GM03348 (cell line): ENCODE measurements at places on chromosomes 4 and X.

- no peak for DNase-seq
Measured at GRCh38 chr4:42656679-42656943, 294 bp downstream of the ATP8A1 start.

GRCh38 chrX:38214044-38214443 is 6.6 kb downstream of the SRPX start:
- no peak for DNase-seq

DNA sequence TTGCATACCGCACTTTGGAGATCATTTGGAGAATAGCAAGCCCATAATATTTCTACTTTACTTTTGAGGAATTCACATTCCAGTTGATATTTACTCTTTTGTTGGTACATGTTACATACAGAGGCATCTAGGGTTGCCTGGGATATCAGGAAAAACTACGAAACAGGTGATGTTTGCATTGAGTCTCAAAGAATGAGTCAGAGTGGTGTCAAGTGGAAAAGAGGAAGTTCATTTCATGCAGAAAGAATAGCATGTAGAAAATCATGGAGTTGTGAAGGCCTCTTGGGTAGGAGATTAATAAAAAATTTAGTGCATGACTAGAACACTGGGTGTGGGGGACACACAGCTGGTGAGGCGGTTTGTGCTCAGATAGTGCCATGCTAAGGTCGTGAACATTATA is 33.5 kb upstream of the ELOVL6 start:
- DNase-seq = no peak

GRCh38 chr4:140152013-140152703 is 1.8 kb downstream of the MAML3 start:
- peak; percentile 73 for DNase-seq

- peak; percentile 4 for DNase-seq
Measured at GRCh38 chrX:7390441-7390840, 242.5 kb upstream of the PUDP start.

DNA sequence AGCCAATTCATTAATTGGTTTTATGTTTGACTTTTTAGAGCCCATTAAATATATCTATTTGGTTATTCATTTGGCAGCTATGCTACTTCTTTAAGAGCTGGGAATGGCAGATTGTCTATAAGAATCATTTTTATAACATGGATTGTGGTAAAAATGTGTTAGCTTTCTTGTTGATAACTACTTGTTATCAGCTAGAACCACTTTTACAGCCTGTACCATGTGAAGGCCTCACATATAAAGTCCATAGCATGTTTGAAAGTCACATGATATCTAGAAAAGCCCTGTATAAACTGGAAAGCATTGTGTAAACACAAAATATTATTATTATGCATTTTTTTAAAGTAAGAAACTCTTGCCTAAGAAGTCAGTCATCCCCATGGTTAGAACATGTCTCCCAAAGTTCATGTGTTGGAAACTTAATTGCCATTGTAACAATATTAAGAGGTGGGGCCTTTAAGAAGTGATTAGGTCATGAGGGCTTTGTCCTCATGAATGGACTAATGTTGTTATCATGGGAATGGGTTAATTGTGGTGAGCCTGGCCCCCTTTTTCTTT is 110.9 kb upstream of the BMP2K start:
- DNase-seq = no peak

GRCh38 chr4:54723220-54723619 is 65.5 kb downstream of the KIT start:
- DNase-seq = no peak

DNA sequence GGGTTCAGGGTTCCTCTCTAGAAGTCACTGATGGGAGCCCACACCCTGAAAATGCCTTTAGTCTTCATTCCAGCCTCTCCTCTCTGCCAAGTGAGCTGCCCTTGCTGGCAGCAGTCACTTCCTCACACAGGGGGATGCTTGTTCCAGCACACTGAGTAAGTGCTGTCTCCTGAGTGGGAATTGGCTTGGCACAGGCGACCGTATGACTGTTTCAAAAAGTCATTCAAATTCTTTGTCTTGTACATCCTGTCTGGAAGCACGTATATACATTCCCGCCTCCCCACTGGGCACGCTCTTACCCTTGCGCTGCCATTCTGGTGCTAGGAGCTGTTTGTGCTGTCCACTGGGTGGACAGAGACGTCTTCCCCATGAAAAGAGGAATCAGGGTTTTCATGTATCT is 40.2 kb upstream of the CD99 start:
- peak; percentile 62 for DNase-seq

DNA sequence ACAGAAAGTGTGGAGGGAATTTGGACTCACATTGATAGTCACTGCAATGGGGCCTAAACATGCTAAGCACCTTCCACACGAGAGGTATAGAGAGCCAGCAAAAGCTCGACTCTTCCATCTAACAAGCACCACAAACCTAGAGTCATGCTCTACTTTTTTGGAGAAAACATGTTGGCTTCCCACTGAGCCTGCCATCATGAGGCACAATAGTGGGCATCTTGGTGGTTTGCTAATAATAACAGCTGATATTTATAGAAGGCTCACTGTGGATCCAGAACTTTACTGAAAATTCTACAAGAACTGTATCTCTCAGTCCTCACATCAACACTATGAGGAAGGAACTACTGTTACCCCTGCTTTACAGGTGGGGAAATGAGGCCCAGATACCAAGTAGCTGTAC is 26.6 kb downstream of the MAML3 start:
- no peak for DNase-seq

GRCh38 chr4:10083331-10083771 is 33.2 kb downstream of the WDR1 start:
- DNase-seq = no peak

GRCh38 chr4:4395849-4396627 is 9.1 kb downstream of the NSG1 start:
- DNase-seq = no peak

- no peak for DNase-seq
Measured at GRCh38 chrX:111124418-111124817, 28.4 kb downstream of the PAK3 start.

DNA sequence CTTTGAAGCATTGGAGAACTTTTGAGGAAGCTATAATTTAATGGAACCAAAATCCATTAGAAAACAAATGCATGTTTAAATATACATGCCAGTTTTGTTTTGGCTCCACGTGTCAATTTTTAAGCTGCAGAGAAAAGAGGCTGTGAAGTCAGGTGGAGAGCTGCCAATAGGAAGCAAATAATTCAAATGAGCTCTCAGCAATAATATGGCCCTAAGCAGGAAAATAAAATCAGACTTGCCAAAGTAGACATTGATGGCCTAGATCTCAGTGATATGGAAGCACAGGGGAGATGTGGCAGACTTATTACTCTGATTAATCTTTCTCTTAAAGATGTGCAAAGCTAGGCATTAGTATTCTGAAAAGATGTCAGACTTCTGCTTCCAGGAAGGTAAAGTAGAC is 769.8 kb upstream of the NDST4 start:
- no peak for DNase-seq

GRCh38 chrX:14817571-14817970 is 55.3 kb downstream of the FANCB start:
- DNase-seq = peak; percentile 3

- DNase-seq = no peak
Measured at GRCh38 chrX:31053621-31054020, 18.2 kb downstream of the FTHL17 start.

- DNase-seq = peak; percentile 16
Measured at GRCh38 chr4:76449833-76450232, 14.8 kb downstream of the SHROOM3 start.

DNA sequence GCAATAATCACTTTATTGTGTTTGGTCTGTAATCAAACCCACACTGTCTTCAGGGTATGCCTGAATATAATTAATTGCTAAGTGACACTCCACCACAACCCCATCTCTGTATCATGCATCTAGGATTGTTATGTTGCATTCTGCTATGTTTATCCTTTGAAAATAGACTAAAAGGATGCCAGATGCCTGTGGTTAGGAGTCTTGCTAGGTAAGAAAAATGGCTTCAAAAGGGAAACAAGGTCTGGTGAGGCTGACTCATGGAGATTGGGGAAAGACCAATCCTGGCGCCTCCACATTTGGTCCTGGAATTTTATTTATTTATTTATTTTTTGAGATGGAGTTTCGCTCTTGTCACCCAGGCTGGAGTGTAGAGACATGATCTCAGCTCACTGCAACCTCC is 360.5 kb upstream of the SLC7A11 start:
- DNase-seq = peak; percentile 14
